Left ventricle myocardium inferior (tissue), 1 donor: ENCODE measurements at places on chromosomes 4 and X. TPM values are rescaled to one million over a fixed set of nuclear protein-coding genes. Genes with fewer than 3 reads are reported as not detected.

DNA sequence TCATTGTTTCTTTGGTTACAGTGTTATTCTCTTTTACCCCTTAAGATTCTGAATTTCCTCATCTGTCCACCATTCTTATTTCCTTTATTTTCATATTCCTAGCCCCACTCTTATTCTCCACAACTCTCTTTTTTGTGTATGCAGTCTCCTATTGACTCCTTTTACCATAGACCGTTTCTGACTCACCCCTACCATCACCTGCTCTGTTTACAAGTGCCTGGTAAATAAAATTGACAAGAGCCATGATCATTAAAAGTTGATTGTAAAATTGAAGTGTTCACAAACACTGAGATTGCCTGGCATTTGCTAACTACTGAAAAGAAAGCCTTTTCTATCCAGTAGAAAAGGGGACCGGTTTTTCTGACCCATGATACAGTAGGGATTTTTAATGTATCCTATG lies 54.4 kb downstream of the MRPL1 start:
- no peak for DNase-seq

- peak; percentile 2 for DNase-seq
These were observed 17.1 kb downstream of the PSAPL1 start for GRCh38 chr4:7417639-7418038.

GRCh38 chr4:37885496-37885895 lies 5.4 kb upstream of the TBC1D1 start:
- DNase-seq: no peak

DNA sequence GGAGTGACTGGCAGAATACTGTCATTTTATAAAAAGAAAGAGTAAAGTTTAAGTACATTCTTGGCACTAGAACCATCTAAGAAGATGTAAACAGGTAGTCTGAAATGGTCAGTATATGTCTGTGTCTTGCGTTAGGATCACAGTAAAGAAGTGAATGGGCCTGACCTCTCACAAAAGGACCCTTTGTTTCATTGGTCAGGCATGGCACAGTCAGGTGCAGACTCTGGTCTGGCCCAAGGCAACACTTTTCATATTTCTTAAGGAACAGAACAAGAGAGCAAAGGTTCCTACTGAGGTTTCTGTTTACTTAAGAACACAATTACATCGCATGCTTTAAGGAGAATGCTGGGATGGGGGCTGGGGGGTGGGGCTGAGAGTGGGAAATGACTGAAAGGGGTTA lies 48.1 kb downstream of the RPGR start:
- no peak for DNase-seq

Gene DRD5
- total RNA-seq: not detected

Gene GYPA
- total RNA-seq: not detected

GRCh38 chr4:165355900-165356300 lies 22.9 kb upstream of the CPE start:
- no peak for DNase-seq

DNA sequence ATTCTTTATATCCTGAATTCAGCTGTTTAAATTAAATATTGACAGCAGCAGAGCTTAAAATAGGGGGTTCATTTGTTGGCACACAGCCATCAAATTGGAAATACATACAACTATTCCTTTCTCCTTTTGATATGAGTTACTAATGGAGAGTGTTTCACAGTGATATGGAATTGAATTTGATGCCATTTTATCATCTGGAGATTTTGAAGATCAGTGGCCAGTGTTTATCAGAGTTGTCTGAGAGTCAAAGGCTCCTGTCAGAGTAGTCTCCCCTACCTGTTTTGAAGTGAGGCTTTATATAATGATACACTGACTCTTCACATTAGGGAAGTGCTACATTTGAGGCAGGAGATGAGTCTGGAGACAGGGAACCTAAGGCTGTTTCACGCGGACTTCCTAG lies 1286.3 kb downstream of the TECRL start:
- no peak for DNase-seq

GRCh38 chr4:37725718-37726117 lies 39.5 kb upstream of the RELL1 start:
- no peak for DNase-seq

DNA sequence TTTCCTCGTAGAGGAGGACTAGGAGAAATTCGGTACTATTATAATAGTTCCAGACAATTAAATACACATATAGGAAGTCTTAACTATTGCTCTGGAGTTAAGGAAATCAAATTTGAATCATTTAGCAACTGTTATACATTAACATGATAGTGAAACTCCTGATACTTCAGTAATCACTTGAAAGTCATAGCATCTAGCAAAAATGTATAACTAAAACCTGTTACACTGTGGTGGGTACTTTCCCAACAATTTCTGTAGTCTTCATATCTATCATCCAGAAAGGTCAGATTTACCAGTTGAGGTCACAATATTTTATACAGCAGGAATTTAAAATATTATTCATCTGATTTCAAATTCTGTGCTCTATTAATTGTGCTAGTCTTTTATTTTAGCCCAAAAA lies 669.6 kb upstream of the PCDH10 start:
- DNase-seq: no peak

- DNase-seq: no peak
These were observed 53.2 kb downstream of the SPRY1 start for GRCh38 chr4:123449780-123450179.

DNA sequence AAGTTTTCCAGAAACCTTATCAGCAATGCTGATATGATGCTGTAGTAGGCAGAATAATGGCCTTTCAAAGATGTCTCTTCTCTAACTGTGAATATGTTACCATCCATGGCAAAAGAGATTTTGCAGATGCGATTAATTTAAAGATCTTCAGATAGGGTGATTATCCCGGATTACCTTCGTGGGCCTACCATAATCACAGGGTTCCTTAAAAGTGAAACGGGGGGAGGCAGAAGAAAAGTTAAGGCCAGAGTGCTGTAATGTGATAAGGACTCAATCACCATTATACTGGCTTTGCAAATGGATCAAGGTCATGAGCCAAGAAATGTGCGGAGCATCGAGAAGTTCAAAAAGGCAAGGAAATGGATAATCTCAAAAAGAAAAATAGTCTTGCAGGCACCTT lies 459.6 kb downstream of the CCSER1 start:
- DNase-seq: no peak

- no peak for DNase-seq
These were observed 1626.0 kb upstream of the TENM3 start for GRCh38 chr4:180617196-180617595.

DNA sequence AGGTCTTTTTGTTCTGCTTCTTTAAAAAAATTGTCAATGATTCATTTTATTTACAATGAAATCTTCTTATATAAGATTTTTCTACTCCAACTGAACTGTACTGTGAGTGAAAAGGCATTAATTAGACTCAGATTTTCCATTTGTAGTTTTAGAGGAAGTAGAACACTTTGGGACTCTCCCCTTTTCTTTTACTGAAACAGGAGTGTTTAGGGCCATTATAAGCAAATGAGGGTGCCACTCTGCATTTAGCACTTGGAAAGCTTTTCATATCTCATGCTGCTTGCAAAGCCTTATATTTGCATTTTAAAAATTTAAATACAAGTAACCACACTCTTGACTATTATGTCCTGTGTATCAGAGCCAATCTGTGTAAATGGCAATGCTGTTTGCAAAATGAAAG lies 584.3 kb downstream of the KLHL13 start:
- no peak for DNase-seq

Gene ANXA3
- 34.5 TPM for total RNA-seq

GRCh38 chr4:4854649-4855295 lies 4.7 kb upstream of the MSX1 start:
- no peak for DNase-seq

GRCh38 chrX:122046815-122047214 lies 999.4 kb downstream of the GLUD2 start:
- no peak for DNase-seq

Gene GDI1
- 79.3 TPM for total RNA-seq
